A549 treated with CORT108297 at 1 μM for 4 hours (cell line): ENCODE measurements at places on chromosomes 7 and 10. TPM values are rescaled to one million over a fixed set of nuclear protein-coding genes. Genes with fewer than 3 reads are reported as not detected.

Gene WNT2
- total RNA-seq, result 0.04 TPM in 1 of 5 replicates, not detected in the others

Gene NUTM2E
- total RNA-seq, result 0.27 to 0.53 TPM (median 0.36 TPM) in 5 replicates

Gene ELFN1
- 0.35 to 0.48 TPM (median 0.37 TPM) in 5 replicates for total RNA-seq

Gene FRMPD2
- total RNA-seq, result 0.03 to 0.16 TPM (median 0.03 TPM) in 3 of 5 replicates, not detected in the others

Gene IGF2BP3
- 19.4 to 30.4 TPM (median 24.1 TPM) in 5 replicates for total RNA-seq
